ENCODE measurements at places on chromosomes 1 and 21. TPM values are rescaled to one million over a fixed set of nuclear protein-coding genes. Genes with fewer than 3 reads are reported as not detected.

C1orf141 gene
- not detected for total RNA-seq

KPRP gene
- not detected for total RNA-seq

SPATA1 gene
- 1.1 TPM for total RNA-seq

GRCh38 chr1:2229911-2230731 is 2.0 kb downstream of the SKI start:
- no peaks in the 10 kb centered on the region for H3K36me3 ChIP-seq
- H3K27ac ChIP-seq = no peak overlapping the region
- H3K4me1 ChIP-seq = peaks cover 27% of the 10 kb centered on the region
- H3K27me3 ChIP-seq = no peaks in the 10 kb centered on the region

- H3K4me1 ChIP-seq = no peaks in the 10 kb centered on the region
- no peaks in the 10 kb centered on the region for H3K36me3 ChIP-seq
- no peak overlapping the region for H3K27ac ChIP-seq
Measured at GRCh38 chr1:206589206-206589605, 23.1 kb downstream of the EIF2D start.

DNA sequence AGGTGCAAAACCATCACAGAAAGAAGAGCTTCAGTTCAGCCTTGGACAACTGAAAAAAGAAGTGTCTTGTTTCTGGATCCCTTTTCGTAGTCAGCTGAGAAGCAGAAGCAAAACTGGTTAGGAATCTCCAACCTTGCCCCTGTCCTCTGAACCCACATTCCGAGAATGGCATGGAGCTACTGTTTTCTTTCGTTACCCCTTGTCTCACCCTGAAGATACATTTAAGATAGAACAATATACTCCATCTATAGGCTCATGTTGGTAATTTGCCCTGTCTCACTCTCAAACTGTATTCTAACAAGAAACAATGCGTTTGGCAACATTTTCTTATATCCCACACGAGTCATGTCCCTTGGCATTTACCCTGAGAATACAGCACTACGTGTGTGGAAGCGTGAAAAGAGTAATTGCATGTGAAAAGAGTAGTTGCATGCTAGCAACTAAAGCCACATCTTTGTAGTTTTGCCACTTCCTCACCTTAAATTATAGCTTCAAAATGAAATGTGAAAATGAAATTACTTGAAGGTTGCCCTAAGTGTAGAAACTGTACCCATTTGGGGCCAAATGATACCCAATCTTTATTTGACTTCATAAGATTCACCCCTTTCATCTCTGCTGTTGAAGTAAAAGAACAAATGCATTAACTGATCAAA is 5.3 kb downstream of the SLAMF7 start:
- no peak overlapping the region for H3K4me3 ChIP-seq
- H3K27me3 ChIP-seq = no peaks in the 10 kb centered on the region
- H3K4me1 ChIP-seq = peaks cover 5% of the 10 kb centered on the region
- H3K36me3 ChIP-seq = no peaks in the 10 kb centered on the region
- no peak for DNase-seq
- H3K27ac ChIP-seq = no peak overlapping the region

GRCh38 chr1:106754957-106755356 is 301.5 kb upstream of the PRMT6 start:
- H3K27me3 ChIP-seq = no peaks in the 10 kb centered on the region
- H3K27ac ChIP-seq = no peak overlapping the region
- no peaks in the 10 kb centered on the region for H3K4me1 ChIP-seq
- H3K36me3 ChIP-seq = no peaks in the 10 kb centered on the region
- DNase-seq = no peak
- H3K4me3 ChIP-seq = no peak overlapping the region

- H3K27me3 ChIP-seq = no peaks in the 10 kb centered on the region
- H3K4me3 ChIP-seq = no peak overlapping the region
Measured at GRCh38 chr1:232880354-232880753, 70.1 kb upstream of the NTPCR start.

DNA sequence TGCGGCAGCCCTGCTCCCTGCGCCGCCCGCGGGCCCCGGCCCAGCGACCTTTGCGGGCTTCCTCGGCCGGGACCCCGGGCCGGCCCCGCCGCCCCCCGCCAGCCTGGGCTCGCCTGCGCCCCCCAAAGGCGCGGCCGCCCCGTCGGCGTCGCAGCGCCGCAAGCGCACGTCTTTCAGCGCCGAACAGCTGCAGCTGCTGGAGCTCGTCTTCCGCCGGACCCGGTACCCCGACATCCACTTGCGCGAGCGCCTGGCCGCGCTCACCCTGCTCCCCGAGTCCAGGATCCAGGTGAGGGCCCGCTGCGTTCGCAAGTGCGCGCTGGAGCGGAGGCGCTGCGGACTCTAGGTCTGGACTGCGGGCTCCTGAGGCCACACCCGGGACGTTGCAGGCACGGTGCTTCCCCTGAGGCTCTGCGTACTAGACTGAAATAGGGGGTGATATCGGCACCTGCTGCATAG is 351 bp downstream of the MIXL1 start:
- H3K4me1 ChIP-seq = peaks cover 7% of the 10 kb centered on the region
- peak; percentile 82 for DNase-seq
- H3K27me3 ChIP-seq = peaks cover 23% of the 10 kb centered on the region
- H3K36me3 ChIP-seq = no peaks in the 10 kb centered on the region
- H3K27ac ChIP-seq = no peak overlapping the region

GRCh38 chr21:45404730-45405270 is at the start of gene COL18A1:
TSS of gene COL18A1 (plus strand) at chr21:45405165. CDS start at chr21:45405231, 66 bp downstream.
- no peak for DNase-seq
- H3K27ac ChIP-seq = peak within 1 kb of the TSS; percentile 44
- H3K36me3 ChIP-seq = no peaks in the 10 kb centered on the region
- peak within 1 kb of the TSS; percentile 66 for H3K4me3 ChIP-seq
- H3K27me3 ChIP-seq = no peaks in the 10 kb centered on the region
- peaks cover 33% of the 10 kb centered on the region for H3K4me1 ChIP-seq

DNA sequence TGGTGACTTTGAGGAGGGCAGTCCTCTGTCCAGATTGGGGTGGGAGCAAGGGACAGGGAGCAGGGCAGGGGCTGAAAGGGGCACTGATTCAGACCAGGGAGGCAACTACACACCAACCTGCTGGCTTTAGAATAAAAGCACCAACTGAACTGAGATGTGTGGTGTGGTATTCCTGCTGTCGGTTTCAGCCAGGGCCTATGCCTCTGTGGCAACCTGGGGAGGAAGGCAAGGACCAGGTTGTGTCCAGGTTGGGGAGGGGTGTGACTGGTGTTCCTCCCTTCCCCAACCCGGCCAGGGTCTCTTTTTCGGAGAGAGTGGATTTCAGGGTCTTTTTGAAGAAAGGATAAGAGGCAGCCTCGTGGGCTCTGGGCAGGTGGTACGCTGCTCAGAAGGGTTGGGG is 6.3 kb downstream of the PROK1 start:
- no peaks in the 10 kb centered on the region for H3K36me3 ChIP-seq
- H3K4me3 ChIP-seq = no peak overlapping the region
- no peaks in the 10 kb centered on the region for H3K4me1 ChIP-seq
- no peak overlapping the region for H3K27ac ChIP-seq
- no peak for DNase-seq

DNA sequence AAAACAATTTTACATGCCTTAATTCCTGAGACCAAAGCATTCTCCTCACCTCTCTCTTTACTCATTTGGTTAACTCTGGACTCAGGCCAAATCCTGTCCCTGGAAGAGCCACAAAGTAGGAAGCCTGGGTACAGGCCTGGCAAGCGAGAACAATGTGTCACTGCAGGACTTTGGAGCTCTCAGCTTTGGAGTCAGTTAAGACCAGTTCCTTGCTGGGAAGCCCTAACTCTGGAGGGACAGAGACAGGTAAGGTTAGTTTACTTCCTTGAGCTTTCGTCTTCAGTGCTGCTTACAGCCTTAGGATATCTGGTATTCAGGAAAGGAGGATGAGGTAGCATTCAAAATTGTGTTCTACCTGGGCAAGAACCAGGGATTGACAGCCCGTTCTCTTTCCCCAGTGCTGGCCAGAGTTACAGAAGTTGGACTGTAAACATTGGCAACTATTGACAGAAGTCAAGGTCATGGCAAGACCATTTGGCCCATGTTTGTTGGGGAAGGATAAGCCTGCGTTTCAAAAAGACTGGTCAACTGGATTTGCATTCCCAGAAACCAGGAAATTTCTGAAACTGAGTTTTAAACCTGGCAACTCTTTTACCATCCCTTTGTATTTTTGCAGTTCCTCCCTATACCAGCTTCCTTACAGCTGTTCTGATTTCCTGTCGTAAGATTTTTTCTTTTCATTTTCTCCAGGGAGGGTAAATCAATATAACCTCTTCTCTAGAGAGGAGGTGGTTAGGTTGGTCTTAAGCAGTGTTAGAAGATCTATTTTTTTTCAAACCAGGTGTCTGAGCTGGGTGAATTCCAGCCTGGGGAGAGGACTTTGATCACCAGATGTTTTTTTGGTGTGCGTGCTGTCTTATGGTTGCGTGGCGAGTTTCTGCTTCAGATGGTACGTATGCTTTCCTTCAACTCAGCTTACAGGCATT is at the start of gene C4BPB:
TSS of gene C4BPB (plus strand) at position 160 of the 926 bp plus-strand sequence. CDS start at position 832, 672 bp downstream.
- DNase-seq = no peak
- no peaks in the 10 kb centered on the region for H3K4me1 ChIP-seq
- H3K4me3 ChIP-seq = no peak within 1 kb of the TSS
- no peaks in the 10 kb centered on the region for H3K27me3 ChIP-seq
- H3K27ac ChIP-seq = no peak within 1 kb of the TSS

DNA sequence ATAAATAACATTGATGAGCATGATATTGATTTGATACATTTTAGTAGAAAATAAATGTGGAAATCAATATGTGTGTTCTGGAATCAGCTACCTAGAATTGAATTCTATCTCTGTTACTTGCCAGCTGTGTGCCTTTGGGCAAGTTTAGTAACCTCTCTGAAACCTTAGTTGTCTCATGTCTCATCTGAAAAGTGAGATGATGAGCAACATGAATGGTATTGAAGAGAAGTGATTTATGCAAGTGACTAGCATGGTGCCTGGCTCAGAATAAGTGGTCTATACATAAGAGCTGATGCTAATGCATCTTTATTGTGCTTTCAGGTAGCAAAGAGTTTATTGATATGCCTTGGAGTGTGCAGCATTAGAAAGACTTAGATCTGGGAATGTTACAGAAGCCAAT is 383.3 kb downstream of the PRDM2 start:
- no peaks in the 10 kb centered on the region for H3K27me3 ChIP-seq
- H3K27ac ChIP-seq = no peak overlapping the region
- no peaks in the 10 kb centered on the region for H3K4me1 ChIP-seq
- H3K4me3 ChIP-seq = no peak overlapping the region
- no peak for DNase-seq

GRCh38 chr1:164320790-164321731 is 237.9 kb upstream of the PBX1 start:
- H3K27ac ChIP-seq = no peak overlapping the region
- DNase-seq = peak; percentile 15
- peak overlapping the region; percentile 33 for H3K4me3 ChIP-seq

All from H1 (cell line).